ENCODE measurements at places on chromosomes 4 and X. TPM values are rescaled to one million over a fixed set of nuclear protein-coding genes. Genes with fewer than 3 reads are reported as not detected.

- DNase-seq, result no peak
Measured at GRCh38 chr4:168633064-168633463, 136.2 kb downstream of the PALLD start.

DNA sequence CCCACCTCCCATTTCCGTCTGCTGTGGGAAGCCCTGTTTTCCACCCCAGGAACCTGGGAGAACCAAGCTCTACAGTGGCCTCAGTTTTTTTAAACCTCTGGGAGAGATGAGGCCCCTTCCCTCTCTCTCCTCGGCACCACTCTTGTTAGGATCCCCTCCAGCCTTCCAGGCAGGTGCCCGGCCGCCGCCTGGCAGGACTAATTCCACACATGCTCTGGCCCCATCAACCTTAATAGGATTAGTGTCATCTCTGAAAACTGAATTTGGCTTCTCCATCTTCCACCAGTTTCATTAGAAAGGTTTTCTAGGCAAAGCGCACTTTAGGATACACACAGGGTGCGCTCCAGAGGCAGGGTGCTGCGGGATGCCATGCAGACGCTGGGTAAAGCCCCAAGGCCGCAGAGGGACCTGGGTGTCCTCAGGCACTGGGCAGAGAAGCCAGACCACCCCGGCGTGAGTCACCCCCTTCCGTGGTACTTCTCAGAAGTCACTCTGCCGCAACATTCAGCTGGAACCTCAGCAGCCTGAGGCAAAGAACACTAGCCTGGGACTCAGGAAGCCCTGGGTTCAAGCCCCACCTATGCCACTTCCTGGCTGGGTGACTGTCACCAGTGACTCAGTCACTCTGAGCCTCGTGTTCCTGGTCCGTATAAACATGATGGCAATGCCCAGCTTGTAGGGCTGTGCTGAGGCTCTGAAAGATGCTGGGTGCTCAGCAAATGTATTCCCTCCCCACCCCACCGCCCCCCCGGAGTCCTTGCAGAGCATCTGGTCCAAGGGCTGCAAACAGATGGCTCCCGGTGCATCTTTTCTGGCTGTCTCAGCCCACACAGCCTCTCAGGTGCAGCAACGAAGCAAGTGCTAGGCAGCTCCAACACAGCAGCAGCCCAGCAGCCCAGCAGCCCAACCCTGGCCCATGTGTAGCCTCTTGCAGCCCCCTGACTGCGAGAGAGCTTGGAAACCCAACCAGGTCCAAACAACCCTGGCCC is 29.1 kb downstream of the PPP2R2C start:
- no peak for DNase-seq

DNA sequence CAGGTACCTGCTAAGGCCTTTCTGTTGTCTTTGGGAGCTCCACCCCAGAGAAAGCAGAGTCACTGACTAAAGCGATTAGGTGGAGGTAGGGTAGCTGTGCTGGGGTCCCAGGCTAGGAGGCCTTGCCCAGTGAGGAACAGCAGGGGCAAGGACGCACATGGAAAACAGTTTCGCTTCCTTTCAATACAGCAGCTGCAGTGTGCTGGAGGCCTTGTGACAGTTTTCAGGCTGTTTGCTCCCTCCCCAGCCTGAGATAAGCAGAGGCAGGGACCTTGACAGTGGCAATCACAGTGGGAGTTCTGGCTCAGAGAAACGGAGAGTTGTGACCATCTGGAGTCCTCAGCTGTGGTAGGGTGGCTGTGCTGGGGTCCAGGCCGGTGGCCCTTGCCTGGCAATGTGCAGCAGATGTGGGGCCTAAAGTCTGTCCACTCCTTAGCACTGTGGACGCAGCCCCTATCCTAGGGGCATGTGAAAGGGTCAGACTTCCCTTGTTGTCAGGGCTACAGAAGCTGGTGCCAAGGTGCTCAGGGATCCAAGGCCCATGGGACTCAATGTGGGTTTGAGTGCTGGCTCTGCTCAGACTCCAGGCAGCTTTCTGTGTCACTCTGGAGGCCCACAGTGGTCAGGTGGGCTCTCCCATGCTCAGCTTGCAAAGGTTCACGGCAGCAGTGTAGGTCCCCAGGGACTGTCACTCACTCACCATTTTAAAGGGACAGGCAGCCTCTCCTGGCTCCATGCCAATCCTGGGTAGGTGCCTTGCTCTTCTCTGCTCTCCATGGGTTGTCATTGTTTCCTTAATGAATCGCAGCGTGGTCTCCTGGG is 534.9 kb upstream of the FMR1 start:
- DNase-seq, result no peak

GRCh38 chr4:151573945-151574344 is 165.0 kb downstream of the FHIP1A start:
- DNase-seq, result peak; percentile 82

The SRPK3 gene
- 0.33 TPM for total RNA-seq

DNA sequence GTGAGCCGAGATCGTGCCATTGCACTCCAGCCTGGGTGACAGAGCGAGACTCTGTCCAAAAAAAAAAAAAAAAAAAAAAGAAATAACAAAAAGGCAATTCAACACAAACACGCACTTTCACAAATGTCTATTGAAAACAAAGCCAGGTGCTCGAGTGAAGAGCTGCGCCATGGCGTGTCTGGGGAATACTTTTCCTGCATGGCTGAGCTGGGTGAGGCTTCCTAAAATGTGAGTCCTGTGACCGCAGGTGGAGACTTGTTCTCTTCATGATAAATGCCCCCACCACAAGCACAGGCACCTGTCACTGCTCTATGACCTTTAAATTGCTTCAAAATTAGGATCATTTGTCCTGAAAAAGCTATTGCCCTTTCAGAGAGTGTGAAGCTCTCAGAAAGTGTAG is 4.0 kb upstream of the ABLIM2 start:
- no peak for DNase-seq

The IL1RAPL1 gene
- total RNA-seq, result 0.17 TPM

DNA sequence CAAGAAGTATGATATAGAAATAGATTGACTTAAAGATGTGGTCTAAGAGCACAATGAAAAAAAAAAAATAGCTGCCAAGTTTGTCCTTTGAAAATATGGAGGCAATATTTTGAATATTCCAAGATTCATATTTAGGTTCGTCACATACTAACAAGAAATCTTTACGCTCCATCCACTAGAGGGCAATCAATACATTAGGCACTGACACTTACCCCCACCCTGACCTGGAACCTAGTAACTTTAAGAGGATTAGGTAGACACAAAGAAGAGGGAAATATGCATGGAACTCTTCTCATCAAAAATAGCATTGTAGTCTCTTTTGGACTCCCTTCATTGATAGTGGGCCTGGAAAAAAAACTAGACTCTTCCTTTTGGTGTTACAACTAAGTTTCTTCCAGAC is 1108.1 kb downstream of the PCDH19 start:
- no peak for DNase-seq

- DNase-seq, result peak; percentile 29
Measured at GRCh38 chr4:144712775-144713174, 66.8 kb downstream of the HHIP start.

GRCh38 chr4:148112231-148112982 is 329.8 kb downstream of the NR3C2 start:
- peak; percentile 44 for DNase-seq

DNA sequence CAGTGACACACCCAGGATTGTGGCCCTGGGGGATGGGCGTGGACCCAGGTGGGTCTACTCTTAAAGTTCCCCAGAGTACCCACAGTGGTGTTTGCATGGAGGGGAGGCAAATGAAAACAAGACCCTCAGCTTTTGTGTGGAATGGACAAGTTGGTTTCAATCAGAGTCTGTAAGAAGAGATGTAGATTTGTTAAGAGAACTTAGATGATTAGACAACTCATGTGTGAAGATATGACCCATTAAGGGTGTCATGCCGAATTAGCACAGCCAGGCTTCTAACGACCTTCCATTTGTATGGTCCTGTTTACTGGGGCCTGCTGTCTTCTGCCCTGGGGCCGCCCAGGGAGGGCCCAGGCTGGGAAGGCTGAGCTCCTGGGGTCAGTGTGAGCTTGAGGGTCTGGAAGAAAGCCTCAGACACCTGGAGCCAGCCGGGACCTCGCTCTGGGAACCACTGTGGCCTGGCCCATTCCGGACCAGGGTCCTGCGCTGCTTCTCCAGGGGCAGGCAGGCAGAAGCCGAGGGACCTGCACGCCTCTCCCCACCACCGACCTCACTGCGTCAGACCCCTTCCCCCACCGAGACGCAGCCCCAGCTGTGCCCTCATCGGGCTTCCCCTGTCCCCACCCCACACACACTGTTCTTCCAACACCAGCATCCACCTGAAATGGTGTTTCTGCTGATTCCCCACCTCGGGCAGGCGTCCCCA is 20.4 kb downstream of the UVSSA start:
- no peak for DNase-seq

The CXCR3 gene
- total RNA-seq, result not detected

The SPANXB1 gene
- total RNA-seq, result not detected

DNA sequence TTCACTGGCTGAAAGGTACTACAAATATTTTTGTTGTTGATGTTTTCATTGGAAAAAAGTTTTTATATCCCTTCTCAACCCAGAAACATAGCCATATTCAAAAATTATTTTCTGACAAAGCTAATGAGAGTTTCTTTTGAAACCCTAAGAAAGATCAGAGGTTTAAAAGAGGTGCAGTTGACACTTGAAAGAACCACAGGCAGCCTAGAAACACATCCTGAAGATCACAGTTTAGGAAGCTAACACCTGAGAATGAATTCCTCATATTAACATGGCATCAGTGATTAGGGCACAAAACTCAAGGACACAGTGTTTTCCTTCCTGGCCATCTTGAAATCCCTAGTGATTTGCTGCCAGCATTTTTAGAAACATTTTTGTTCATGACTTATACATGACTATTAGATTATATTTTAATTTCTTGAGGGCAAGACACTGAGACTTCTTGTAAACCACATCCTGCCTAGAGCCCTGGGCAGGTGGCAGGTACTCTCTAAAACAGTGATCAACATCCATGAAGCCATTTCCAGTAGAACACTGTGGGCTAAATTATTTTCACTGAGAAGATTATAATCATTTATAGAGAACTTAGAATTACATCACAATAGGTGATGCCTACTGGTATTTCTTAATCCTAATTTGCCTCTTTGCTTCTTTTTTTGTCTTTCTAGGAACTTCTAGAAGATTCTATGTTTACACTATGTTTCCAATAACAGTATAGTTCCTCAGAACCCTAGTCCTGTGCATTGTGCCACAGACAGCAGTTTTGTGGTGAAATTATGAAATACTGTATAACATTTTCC is 80.0 kb downstream of the ARSJ start:
- peak; percentile 45 for DNase-seq

The CFAP47 gene
- not detected for total RNA-seq

DNA sequence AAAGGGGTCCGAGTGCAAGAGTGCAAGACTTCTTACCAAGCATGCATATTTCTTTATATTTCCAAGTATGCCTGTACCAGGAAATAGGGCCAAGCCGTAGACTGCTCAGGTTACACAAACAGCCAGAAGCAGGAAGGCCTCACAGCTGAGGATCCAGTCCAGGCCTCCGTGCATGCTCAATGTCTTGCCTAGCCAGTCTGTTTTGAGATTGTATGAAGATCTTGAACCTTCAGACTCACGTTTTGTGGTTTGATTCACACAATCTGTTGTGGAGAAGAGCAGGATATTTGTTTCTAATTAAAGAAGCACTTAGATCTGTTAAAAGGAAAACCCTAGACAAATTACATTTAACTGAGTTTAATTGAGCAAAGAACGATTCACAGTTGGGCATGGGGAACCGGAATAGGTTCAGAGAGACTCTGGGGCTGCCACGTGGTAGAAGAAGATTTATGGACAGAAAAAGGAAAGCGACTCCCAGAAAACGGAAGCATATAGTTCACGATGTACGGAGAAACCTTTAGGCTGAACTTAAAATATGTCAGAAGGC is 1.2 kb downstream of the MGST2 start:
- DNase-seq, result peak; percentile 36

Measured in mammary epithelial cell (primary cell).